GM13977 (cell line): ENCODE measurements at places on chromosomes 2 and 18.

DNA sequence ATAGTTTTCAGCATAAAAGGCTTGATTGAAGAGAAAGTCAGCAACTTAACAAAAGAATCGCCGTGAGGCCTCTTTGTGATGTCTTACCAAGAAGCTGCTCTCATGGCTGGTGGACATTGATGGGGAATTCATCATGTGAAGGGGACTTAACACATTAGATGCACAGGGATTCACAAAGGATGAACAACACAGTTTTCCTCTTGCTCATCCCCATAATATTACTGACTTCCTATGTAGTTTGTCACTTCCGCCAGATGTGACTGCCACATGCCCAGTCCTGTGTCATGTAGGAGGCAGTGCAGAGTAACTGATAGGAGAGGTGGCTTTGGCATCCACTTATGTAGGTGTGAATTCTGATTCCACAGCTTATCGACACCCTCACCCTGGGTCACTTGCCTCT is 232.6 kb upstream of the LYPD1 start:
- DNase-seq, result no peak

GRCh38 chr18:60146220-60146960 is 226.2 kb downstream of the MC4R start:
- DNase-seq, result no peak

DNA sequence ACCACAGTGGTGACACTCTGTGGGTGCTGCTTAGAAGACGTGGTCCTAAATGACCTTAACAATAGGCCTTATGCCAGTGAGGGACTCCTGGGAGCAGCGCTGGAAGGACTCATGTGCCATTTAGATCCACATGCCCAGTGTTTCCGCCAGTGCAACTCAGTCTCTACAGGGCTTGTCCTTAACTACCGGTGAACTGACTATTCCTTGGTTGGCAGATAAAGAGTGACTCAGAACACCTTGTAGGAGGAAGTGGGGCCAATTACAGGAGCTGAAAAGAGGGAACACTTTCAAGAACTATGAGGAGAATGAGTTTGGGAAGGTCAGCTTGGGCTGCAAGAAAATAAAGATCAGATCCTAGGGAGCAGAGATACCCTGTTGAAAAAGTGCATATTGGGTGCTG is 1.8 kb upstream of the CDK5R2 start:
- DNase-seq, result no peak

DNA sequence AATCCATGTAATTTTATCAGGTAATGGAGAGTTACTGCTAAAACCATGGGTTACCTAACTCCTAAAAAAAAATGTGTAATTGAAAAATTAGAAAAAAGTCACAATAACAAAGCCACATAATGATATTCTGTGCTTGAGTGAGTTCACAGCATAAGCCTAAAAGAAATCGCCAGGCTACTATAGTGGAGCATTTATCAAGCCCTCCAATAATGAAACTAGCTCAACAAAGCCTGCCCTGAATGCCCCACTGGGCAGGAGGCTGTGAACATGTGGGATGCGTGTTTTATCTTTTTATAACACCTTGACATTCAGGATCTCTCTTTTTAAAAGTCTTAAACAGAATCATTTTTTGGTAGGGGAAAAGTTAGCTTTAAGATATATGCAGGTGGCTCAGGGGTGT is 86.3 kb downstream of the KCTD18 start:
- no peak for DNase-seq

DNA sequence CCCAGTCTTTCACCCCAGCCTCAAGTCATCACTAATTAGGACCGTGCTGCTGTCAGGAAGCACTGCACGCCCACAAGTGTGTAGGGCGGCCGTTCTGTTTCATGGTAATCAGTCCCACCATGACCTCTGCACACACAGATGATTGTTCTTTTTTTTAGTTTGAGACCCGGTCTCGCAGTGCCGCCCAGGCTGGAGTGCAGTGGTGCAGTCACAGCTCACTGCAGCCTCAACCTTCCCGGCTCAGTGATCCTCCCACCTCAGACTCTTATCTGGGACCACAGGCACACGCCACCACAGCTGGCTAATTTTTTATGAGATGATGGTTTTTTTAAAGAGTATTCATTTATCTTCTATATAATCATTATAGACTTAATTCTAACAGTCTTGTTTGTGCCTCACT is 1.8 kb upstream of the IAH1 start:
- peak; percentile 41 for DNase-seq

DNA sequence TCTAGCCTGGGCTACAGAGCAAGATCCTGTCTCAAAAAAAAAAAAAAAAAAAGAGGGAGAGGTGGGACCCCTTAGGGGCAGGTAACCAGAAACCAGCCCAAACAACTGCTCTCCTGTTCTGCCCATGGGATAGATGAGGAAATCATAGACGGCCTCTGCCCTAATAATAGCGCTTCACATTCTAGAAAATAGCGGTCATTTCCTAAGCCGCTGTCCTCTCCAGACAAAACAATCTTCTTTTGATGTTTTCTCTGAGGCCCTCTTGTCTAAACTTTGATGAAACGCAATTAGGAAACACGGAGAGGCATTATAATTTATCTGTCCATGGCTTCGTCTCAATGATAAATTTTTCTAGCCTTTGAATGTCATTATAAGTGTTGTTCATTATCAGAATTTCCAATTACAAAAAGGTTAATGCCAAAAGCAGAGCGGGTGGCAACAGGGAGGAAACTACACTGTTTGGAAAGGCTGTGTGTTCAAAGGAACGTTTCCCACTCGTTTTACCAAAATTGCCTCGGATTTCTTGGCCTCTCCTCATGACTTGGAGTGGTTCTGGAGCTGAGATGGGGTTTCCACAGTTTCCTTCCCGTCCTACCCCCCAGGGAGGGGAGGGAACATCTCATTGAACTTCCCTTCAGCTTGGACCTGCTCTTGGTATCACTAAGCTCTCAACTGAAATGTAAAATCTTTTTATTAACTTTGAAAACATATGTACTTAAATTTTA is 151.6 kb upstream of the ZNF236 start:
- DNase-seq, result no peak

- no peak for DNase-seq
Observed at GRCh38 chr2:237567276-237568029, 1.1 kb downstream of the PRLH start.

DNA sequence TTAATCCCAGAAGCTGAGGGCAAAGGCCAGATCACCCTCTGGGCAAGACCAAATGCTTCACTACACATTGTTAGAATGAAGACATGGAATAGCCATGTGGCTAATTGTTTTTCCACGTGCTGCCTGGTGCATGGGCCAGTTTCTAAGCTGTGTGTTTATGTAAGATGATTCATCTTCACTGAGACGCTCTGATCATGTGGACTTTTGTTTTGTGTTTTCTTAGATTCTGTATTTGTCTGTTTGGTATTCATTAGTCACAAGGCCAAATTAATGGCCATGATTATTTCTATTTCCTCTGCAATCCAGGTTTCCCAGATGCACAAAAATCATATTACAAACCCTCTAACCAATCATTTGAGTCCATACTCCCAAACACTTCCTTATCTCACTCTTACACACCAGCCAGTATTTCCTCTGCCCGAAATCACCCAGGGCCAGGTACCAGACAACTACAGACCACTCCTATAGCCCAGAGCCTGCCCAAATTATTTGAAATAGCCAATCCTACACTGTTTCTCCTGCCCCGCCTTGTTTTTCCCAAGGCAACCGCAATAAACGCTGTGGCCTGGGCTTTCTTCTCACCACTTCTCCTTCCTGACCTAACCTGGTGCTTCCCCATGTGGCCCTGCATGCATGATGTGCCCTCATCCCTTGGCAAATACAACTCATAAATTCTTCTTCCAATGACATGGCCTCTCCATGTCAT is 94.2 kb upstream of the SP3 start:
- DNase-seq, result no peak

- peak; percentile 91 for DNase-seq
Observed at GRCh38 chr2:64453770-64454385, at the start of gene LGALSL. Gene LGALSL (plus strand): TSS chr2:64454162. CDS start chr2:64454546, 384 bp downstream.

DNA sequence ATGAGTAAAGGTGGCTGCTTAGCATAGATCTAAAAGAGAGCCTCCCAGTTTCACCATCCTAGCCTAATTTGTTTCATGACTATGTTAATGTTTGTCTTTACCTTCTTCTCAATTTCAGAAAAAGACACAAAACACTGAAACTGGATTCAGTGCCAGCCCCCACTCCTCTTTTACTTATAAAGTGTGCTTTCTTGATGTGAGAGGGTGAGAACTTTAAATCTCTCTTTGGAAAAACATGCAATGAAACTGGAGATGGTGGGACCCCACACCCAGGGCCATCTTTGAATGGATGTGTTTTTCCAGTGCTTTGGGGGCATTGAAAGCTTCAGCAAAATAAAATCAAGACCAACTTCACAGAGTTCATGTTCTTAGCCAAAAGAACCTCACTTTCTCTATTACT is 185.9 kb downstream of the CYRIA start:
- DNase-seq, result no peak
